ENCODE measurements at places on chromosomes 7 and 10.

GRCh38 chr10:127195571-127196281 is 665 bp downstream of the INSYN2A start:
- no peak for DNase-seq

DNA sequence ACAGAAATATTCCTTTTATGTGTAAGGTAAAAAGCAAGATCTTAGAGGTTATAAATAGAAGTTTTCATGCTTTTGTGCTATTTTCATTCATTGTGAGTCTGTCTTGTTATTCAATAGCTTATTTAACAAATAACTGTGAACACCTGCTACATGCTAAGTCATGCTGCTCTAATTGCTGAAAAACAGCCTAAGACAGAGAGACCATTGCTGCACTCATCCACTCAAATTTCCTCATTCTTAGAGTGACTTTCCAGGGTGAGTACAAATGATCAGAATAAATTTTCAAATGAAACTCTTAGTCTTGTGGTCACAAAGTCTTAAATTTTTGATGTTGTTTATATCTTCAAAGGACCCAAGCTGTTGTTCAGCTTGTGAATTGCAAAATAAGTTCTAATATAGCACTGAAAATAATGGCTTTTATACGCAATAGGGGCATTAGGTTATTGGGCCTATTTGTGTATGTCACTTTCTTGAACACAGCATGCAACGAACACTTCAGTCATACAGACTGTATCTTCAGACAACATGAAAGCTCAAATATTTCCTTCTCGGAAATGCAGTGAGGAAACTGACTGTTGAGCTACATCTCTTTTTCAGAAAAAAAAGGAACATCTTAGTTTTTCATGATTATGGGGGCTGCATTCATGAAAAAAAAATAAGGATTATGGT is 247.9 kb upstream of the PCDH15 start:
- no peak for DNase-seq

DNA sequence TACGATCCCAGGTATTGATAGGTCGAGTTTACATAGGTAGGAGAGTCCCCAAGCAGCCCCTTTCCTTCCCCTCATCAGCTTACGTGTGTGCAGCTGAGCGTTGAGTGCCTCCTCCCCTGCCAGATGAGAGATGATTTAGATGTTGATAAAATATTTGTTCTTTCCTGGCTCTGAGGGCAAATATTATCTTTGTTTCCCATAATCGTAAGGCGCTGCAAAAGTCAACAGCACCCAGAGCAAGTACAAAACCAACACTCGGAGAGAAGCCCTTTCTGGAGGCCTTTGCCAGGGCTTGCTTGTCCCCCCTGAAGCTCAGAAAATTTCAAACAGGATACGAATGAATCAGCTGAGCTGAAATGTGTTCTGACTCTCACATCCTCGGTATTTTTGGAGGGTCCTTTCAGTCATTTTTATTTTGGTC is 683.2 kb downstream of the LRMDA start:
- no peak for DNase-seq

DNA sequence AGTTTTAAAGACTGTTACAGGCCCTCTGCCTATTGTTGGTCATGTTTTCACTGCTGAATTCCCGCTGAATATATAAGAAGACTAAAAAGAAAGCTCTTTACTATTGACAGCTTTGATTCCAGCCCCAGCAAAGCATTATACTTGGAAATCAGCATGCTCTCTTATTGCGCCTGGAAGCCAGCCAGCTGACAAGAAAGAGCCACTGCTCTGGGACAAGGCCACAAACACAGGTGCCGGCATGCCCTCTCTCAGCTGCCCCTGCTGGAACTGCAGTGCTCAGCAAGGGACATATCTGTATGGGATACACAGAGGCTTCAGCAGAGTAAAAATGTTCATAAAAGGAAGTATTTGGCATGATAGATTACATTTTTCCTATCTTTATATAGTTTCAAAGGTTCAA is 523.9 kb downstream of the ADRA2A start:
- no peak for DNase-seq

DNA sequence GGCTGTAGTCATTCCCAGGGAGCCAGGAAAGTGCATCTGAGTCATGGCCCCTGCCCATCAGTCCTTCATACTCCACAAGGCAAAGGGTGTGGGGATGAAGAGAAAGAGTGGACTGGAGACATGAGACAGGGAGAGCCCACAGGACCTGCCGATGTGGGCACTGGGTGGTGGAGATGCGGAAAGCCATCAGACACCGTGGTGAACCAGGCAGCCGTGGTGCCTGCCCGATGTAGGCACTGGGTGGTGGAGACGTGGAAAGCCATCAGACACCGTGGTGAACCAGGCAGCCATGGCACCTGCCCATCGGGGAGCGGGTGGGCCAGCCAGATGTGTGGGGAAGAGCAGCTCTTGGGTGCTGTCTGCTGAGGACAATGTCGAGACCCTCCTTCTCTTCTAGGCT is 58.6 kb downstream of the AFAP1L2 start:
- DNase-seq: no peak

DNA sequence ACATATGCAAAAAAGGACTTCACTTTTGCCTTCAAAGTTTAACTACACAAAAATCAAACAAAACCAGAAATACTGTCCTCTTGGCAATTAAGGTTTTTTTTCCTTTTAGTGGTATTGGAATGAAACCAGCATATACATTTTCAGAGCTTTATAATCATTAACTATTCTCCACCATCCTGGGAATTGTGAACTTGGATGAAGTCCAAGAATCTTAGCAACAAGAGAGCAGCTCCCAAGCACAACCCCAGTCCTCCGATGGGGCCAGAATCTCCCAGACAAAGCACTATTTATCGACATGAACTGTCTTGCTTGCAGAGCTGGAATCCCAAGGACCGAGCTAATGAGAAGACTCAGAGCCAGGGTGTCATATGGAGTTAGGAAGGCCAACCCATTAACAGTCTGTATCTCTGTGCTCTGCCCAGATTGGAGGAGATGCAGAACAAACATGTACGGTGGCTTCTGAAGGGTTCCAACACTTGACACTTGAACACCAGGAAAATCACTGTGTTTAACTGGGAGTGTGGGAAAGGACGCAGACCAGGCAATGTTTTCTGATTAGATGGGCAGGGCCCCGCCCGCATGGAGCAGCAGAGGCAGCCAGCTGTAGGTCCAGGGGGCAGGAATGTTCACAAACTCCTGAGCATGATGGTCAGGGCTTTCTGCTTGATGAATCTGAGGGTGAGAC is 35.5 kb downstream of the PPP1R3C start:
- DNase-seq: no peak

- no peak for DNase-seq
Observed at GRCh38 chr7:90111-91063, 102.0 kb upstream of the FAM20C start.

DNA sequence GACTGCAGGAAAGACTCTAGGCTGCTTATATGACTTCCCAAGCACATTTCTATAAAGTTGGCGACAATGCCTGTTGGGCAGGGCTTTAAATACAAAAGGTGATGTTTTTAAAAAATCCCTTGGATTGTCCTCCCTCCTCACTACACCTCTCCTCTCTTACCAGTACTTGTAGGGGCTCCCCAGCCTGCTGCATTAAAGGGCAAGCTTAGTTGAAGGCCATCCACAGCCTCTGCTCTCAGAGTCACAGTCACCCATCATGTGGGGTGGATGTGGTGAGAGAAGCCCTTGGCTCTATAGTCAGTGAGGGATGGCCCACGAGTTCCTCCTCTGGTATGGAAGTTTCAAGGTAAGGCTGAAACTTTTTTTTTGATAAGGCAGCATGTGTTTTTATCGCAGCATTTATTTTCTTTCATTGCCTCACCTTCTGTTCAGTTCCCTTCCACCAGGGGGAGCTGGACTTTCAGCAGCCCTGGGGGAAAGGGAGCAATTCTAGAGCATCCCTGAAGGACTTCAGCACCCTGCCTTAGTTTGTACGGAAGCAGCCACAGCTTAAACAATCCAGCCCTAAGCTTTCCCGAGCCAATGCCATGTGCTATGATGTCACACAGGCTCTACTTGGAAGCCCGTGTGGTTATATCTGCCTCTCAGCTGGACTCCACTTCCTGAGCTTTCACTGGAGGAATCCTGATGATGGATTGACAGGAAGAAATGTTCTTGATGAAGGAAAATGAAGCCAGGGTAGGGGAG is 131.9 kb downstream of the CALCR start:
- no peak for DNase-seq

- no peak for DNase-seq
Observed at GRCh38 chr10:49053053-49053997, 62.0 kb downstream of the VSTM4 start.

GRCh38 chr7:43302211-43302711 is 189.8 kb downstream of the HECW1 start:
- DNase-seq: peak; percentile 8

DNA sequence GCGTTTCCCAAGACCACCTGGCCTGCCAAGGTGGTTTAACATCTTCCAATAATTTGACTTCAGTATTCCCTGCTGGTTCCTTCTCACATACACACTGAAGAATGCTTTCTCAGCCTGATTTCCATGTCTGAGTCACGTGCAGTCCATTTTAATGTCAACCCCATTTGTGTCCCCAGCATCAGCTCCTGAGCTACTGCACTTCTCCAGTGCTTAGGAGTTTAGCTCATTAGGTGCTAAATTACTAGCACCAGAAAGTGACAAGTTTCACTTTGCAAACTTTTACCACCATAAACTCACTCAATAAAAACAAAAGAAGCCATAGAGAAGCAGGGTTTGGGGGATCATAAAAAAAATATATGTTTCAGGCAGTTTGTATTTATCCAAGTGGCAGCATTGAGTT is 279.3 kb upstream of the SORCS1 start:
- DNase-seq: no peak

DNA sequence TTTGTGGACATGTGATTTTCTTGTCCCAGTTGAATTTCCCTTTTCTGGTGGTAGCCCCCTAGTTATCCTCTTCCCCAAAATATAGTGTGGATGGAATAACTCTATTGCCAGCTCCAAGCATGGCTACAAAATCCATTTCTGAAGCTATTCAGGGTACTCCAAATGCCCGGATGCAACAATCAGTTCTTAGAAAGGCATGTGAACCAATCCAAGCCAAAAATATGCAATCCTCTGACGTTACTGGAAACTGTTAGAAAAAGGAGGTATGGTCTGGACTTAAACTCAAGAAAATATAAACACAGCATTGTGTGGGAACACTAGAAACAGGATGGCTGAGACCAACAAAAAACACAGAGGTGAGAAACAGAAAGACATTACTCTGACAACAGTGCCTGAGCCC is 347.0 kb downstream of the GPAM start:
- DNase-seq: no peak

GRCh38 chr10:60260321-60260720 is 129.4 kb downstream of the ANK3 start:
- no peak for DNase-seq

DNA sequence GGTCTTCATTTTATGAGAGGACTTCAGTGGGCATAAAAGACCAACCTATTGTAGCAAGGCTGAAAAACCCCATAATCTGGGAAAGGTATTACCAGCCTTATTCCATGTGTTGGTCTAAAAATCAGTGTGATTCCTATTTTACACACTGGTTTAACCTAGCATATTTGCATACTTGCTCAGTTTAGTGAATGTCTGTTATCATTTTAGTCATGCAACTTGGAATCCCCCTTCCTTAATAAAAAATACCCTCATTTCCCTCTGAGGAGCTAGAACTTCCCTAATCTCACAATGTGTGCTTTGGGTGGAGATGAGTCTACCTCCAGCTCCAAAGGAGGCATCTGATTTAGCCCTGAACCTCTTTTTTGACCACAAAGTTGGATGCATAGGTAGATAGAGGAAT is 312.8 kb upstream of the SORCS1 start:
- no peak for DNase-seq

- no peak for DNase-seq
Observed at GRCh38 chr7:142478479-142479220, 220.8 kb upstream of the PRSS58 start.

- no peak for DNase-seq
Observed at GRCh38 chr7:142131439-142132185, 20.1 kb downstream of the MGAM2 start.

GRCh38 chr10:118698421-118698820 is 56.3 kb downstream of the CACUL1 start:
- peak; percentile 64 for DNase-seq

- DNase-seq: no peak
Observed at GRCh38 chr7:133619491-133619890, 366.6 kb downstream of the EXOC4 start.

DNA sequence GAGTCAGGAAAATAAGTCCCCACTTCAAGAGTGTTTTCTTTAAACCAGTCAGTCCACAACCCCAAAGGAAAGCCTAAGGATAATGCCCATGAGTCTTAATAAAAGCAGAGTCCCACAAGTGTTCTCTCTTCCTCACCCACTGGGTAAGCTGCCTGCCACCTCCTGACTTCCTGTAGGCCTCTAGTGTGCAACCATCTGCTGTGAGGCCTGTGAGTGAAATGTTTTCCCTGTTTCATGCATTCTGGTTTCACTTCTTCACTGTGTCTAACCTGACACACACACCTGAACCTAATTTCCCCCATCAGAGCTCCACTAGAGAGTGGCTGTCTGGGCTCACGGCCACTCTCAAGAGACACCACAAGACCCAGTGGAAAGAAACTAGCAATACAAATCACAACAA is 38.9 kb upstream of the GDF10 start:
- peak; percentile 38 for DNase-seq

- DNase-seq: no peak
Observed at GRCh38 chr7:94375691-94376090, 19.0 kb upstream of the COL1A2 start.

GRCh38 chr10:128924918-128925317 is 542.1 kb upstream of the MGMT start:
- no peak for DNase-seq

DNA sequence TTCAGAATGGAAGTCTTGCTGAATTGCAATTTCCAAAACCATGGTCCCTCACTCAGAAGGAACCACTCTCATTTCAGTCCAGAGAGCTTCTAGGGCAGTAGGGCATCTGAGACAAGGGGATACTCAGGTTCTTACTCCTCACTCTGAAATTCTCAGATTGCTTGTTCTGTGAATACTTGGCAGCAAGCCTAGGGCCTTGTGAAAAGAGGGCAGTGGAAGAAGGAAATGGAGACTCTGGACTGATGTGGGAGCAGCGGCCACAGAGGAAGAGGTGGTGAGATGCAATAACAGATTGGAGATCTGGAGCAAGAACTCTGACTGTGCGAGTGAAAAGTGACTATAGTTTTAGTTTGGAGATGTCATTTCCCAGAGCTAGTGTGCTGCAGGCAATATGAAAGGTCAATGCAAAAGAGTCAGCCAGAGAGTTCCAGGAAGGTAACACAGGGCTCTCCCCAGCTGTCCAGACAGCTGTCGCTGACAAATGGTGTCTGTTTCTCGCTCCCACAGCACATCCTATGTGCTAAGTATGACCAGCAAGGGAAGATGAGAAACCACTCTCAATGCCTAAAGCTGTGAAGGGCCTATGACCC is 291.6 kb upstream of the KIAA1217 start:
- no peak for DNase-seq

GRCh38 chr7:96998744-96999143 is 6.6 kb upstream of the DLX6 start:
- DNase-seq: no peak

- DNase-seq: no peak
Observed at GRCh38 chr10:61223576-61223975, 229.6 kb downstream of the TMEM26 start.

Measured in stimulated activated CD4-positive, alpha-beta T cell treated with anti-CD3 and anti-CD28 coated beads, Interleukin-15, amount 100 ng/mL, for 48 hours (primary cell).